ENCODE measurements at places on chromosomes 7 and 10.

DNA sequence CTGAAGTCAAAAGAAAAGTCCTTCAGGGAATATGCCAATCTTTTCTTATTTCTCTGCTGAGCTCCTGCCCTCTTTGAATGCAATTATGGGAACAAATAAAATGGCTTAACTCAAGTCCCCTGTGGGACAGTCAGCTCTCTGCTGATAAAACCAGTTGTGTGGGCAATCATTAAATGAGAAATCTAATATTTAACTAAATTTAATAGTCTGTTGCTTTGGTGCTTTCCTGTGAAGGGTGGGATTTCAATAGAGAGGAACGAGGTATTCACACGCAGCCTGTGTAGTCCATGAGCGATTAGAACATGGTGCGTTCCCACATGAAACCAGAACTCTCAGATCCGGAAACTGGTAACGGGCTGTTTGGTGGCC lies 138.4 kb downstream of the PAXIP1 start:
- no peak for DNase-seq

DNA sequence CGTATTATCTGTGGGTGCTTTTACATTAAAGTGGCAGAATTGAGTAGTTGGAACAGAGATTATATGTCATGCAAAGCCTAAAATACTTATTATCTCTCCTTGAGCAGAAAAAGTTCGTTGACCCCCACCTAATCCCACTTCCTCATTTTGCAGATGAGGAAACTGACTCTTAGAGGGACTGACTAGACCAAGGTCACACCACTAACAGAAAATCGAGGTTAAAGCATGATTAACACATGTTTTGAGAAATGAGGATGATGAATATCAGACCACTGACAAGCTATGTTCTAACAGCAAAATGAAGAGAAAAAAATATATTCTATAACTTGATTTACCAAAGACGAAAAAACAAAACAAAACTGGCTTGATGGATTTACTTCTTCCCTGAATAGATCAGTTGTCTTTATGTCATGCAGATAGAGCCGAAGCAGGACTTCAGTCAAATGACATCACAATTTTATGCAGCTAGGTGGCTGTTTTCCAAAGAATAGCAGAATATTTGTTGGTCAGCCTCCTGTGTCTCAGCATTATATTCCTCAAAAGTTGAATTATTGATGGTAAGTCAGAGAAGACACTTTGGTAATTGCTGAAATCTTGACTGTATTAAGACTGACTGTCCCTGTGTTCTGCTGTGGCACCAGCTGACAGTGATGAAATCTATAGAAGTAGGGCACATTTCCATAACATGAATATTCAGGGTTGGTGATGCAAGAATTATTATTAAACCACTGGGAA lies 24.2 kb upstream of the SMIM30 start:
- DNase-seq = no peak

- DNase-seq = no peak
Observed at GRCh38 chr7:23594879-23595604, 2.1 kb upstream of the CCDC126 start.

DNA sequence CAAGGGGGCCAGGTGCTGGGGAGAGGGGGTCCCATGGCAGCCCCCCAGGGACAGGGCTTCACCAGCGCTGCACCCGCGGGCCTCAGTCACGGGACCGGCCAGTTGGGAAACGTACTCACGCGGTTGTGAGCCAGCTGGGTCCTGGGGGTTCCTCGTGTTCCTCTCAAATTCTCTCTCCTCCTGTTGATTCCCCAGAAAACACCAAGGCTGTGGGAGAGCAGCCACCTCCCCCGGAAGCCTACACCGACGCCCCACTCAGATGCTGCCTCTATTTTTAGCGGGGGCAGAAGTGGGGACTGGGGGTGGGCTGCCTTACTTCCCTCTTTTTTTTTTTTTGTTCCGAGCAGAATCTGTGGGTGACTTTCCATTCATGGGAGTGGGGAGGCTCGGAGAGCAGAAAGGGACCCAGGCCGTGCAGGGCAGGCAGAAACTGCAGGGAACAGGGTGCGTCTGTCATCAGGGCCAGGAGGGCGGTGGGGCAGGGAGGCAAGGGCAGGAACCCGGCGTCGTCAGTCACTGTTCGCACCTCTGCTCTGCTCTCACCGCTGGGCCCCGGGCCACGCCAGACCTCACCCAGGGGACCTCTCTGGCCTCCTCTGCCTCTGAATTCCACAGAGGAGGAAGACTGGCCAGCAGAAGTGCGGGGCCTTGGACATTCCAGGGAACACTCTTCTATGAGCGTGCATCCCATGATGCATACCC lies 63.1 kb downstream of the CARD11 start:
- DNase-seq = no peak

DNA sequence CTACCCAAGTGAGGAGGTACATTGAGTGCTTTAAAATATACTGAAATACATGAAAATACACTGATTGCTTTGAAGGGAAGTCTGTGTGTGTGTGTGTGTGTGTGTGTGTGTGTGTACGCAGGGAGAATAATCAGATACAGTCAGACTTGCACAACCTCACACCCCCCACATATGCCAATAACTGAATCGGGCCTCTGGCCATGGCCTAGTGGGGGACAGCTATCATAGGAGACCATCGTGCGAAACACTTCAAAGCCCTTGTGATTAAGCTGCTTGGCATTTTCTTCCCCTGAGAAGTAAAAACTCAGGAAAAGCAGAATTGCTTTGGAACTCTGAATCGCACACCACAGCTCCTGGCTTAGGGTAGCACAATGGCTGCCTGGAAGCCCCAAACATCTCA lies 135.1 kb downstream of the C10orf105 start:
- no peak for DNase-seq

- no peak for DNase-seq
Observed at GRCh38 chr7:111067251-111067650, 23.7 kb upstream of the LRRN3 start.

- no peak for DNase-seq
Observed at GRCh38 chr10:89304925-89305324, 3.1 kb downstream of the IFIT2 start.

DNA sequence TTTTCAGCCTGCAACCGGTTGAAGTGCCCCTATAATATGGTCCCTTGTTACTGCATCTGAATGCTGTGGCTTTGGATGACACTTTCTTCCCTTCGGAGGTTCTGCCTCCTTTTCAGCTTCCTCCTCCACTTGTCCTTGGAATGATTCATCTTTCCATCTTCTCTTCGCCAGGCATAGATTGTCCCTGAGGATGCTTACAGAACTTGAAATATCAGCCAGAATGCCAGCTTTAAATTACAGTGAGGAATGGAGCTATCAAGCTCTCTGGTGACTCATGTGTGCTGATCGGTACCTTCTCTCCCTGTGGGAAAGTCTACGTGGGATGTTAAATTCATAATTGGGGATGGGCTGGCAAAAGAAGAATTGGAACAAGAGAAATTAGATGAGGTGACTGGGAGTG lies 45.9 kb upstream of the PDK4 start:
- DNase-seq = no peak

GRCh38 chr7:100367251-100367620 lies 6.1 kb upstream of the PILRA start:
- DNase-seq = no peak

GRCh38 chr7:152987656-152988055 lies 228.1 kb downstream of the ACTR3B start:
- DNase-seq = no peak

DNA sequence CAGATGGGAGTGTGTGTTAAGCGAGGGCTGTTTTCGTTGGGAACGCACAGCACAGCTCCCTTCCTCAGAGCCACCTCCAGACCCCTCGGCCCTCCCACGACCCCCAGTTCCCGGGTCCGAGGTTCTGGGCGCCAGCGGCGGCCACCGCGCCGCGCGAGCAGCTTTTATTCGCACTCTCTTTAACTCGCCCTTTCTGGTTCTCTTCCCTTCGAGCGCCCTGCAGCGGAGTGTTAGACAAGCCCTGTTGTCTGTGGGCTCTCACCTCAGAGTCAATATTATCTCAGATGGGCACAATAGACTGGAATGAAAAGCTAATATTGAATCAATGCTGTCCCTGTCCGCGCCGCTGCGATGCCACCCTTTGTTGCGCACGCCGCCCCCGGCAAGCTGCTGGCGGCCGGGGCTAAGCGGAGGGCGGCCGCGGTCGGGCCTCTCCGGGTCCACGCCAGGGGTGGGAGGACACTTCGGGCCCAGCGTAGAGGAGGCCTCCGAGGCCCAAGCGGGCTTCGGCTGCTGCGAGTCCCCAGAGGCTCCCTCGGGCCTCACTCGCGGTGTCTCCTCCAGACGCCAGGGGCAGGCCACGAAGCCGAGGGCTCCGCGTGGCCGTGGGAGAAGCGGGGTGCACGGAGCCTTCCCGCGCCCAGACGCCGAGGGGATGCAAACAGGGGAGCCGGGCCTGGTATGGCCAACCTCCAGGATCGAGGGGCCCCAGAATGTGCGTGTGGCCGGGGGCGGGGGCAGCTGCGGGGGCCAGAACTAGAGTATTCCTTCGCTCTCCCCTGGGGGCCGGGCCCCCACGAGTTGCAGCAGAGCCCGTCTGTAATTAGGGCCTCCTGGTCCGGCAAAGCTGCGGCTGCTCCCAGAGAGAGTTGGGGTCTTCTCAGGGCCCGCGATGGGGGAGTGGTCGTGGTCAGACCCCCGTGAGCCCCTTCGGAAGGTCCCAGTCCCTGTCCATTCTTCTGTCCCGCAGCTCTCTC lies 7.9 kb upstream of the EMX2 start:
- no peak for DNase-seq

DNA sequence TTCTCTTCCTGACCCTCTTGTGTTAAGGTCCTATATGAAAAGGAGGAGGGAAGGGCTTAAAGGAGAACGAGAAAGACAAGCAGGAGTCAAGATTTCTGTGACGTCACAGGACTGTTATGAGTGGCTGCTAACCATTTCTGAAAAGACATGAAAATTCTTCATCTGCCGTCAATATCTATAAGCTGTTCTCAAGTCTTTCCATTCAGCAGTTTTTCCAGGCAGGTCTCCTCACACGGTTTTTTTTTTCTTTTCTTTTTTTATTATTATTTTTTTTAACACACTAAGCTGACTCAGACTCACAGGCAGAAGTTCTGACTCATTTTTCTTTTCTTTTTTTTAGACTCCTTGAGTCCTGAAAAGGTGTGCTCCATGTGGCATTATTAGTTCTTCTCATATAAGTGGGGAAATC lies 72.0 kb downstream of the DGKI start:
- no peak for DNase-seq

DNA sequence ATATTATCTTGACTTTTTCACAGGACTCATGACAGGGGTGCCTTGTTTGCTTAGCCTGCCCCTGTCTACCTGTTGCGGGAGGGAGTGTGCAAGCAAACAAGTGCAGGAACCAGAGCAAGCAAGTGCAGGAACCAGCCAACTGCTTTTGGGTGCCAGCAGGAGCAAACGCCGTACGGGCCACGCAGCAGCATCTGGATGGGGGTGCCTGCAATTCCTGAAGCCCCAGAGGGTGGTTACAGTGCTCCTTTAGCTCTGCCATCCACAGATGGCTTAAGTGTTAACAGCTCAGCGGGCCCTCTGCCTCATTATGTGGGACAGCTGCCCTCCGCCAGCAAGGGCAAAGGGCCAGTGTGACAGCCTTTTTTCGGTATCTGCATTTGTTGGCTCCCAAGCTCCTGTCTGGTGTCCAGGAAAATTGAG lies 83.5 kb downstream of the MICU1 start:
- no peak for DNase-seq

DNA sequence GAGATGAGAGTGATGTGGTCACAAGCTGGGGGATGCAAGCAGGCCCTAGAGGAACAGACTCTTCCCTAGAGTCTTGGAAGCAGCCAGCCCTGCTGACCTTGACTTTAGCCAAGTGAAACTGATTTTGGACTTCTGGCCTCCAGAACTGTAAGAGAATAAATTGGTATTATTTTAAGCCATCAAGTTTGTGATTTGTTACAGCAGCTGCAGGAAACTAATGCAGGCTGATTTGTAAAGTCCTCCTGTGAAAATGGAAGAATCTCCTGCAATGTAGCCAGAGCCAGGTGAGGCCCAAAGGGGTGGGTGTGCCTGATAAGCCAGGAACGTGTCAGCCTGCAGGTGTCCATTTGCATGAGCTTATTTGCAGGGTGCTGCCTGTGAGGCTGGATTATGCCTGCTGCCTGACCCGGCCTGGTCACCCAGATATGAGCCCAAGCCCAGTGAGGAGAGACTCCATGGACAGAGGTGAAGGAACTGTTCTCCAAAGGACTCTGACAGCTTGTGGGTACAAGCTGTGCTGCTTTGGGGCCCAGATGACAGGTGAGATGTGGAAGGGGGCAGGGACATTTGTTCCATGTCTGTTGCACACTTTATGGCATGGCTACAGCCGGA lies 24.6 kb upstream of the PLEKHA1 start:
- DNase-seq = no peak

DNA sequence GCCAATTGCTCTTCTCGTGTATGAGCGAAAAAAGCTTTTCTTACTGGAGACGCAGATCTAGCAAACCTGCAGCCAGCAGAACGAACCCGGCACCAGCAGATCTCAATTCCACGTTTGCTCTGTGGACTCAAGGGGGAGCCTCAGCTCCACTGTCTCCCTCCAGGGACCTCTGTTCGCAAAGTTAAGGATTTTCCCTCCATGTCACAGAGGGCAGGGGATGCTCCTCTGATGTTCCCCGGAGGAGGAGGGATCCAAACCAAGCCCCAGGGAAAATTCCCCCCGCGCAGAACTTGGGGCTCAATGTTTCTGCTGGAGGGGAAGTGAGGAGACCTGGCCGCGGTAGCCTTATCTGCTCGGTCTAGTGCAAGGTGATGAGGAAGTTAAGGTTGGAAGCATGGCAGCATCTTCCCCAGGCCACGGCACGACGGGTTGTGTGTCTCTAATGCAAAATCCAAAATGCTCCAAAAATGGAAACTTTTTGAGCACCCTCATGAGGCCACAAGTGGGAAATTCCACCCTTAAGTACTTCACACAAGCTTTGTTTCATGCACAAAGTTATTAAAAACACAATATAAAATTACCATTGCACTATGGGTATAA lies 9.0 kb downstream of the IQCE start:
- DNase-seq = peak; percentile 35

- DNase-seq = no peak
Observed at GRCh38 chr7:151206914-151207313, 3.4 kb downstream of the H2BK1 start.

- no peak for DNase-seq
Observed at GRCh38 chr10:116637830-116638229, 17.1 kb downstream of the PNLIPRP2 start.

- no peak for DNase-seq
Observed at GRCh38 chr7:16670021-16670420, 24.0 kb downstream of the BZW2 start.

- peak; percentile 18 for DNase-seq
Observed at GRCh38 chr7:2030475-2031450, 202.0 kb downstream of the MAD1L1 start.

GRCh38 chr10:30433730-30434272 lies at the start of gene MAP3K8:
Gene MAP3K8 (plus strand): TSS chr10:30434184. CDS start chr10:30438939, 4,755 bp downstream.
- peak; percentile 86 for DNase-seq

DNA sequence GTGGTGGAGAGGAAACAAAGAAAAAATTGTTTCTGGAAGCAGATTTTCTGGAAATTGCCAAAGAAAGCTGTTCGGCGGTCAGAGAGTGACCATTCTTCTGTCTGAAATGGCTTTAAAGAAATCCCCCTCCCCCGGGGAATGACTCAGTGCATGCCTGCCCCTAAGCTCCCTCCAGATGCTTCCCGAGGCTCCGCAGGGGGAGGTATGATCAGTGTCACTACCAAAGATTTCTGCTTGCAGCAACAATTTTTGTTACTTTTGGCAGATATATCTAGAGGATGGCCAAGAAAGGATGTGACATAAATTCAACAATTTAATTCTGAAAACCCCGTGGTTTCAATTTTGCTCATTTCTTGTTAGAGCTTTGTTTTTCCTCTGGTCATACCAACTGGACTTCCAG lies 163.9 kb downstream of the JCAD start:
- peak; percentile 52 for DNase-seq

GRCh38 chr7:26370011-26370410 lies 78.3 kb downstream of the SNX10 start:
- DNase-seq = no peak

GRCh38 chr7:88071994-88072714 lies 138.1 kb downstream of the ADAM22 start:
- no peak for DNase-seq

Data from ovary (tissue), 10 donors.